ENCODE measurements at places on chromosomes 4 and X. TPM values are rescaled to one million over a fixed set of nuclear protein-coding genes. Genes with fewer than 3 reads are reported as not detected.

Gene TMEM154
- total RNA-seq = 3.2 TPM

GRCh38 chrX:47560179-47560933 is 649 bp upstream of the ARAF start:
- no peak for DNase-seq

DNA sequence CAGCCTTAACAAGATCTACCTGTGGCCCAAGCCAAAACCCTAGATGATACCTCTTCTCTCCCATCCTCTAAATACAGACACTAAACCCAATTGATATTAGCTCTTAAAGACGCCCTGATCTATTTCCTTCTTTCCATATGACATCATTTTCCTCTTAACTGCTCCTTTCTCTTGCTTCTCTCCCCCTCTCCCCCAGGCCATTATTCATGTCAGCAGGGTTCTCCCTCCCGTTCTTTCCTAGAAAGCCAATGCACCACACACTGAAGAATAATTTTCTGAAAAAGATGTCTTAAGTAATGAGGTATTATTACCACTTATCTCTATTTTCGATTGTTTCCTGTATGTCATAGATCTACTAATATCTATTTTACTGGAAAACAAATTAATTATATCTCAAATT is 9.7 kb upstream of the ING2 start:
- DNase-seq = no peak

Gene MID2
- total RNA-seq = 10.5 TPM

GRCh38 chr4:153426207-153426885 is 39.8 kb upstream of the TMEM131L start:
- no peak for DNase-seq

Measured in HFFc6 (cell line).